ENCODE measurements at places on chromosomes 5 and 9. TPM values are rescaled to one million over a fixed set of nuclear protein-coding genes. Genes with fewer than 3 reads are reported as not detected.

GRCh38 chr5:116271446-116272025 is 186.7 kb downstream of the COMMD10 start:
- peak; percentile 82 for DNase-seq

DNA sequence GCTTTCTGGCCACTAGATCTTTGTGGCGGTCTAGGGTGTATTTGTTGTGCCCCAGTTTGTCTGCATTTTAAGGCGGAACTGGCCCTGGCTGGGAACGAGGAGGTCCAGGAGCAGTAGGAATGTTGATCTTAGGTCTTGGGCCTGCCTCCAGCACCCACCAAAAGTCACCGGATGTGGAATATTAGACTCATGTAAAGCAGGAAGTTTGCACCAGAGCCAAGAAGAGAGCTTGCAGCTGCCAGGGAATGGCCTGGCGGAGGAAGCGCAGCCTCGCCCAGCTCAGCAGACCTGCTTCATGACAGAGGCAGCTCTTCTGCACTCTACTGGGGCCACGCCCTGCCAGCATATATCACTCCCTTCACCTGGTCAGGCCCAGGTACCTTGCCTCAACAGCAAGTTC is 3.3 kb downstream of the GPX3 start:
- no peak for DNase-seq

Gene NXNL2
- 3.2 TPM for total RNA-seq

GRCh38 chr9:38233343-38233742 is 159.2 kb upstream of the ALDH1B1 start:
- no peak for DNase-seq

DNA sequence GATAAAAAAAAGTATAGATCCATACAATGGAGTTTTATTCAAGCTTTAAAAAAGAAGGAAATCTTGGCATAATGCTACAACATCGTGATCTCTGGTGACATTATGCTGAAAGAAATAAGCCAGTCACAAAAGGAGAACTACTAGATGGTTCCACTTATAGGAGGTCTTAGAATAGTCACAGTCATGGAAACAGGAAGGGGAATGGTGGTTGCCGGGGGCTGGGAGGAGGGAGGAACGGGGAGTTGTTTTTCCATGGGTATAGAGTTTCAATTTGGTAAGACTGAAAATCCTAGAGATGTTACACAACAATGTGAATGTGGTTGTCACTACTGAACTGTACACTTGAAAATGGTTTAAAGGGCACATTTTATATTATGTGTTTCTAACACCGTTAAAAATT is 94.5 kb downstream of the CFAP90 start:
- no peak for DNase-seq

- DNase-seq = no peak
Observed at GRCh38 chr9:136543830-136544547, 1.9 kb downstream of the NOTCH1 start.

GRCh38 chr9:4366591-4367330 is 66.9 kb upstream of the GLIS3 start:
- DNase-seq = peak; percentile 54

GRCh38 chr9:86660146-86660943 is 287.0 kb downstream of the GAS1 start:
- peak; percentile 94 for DNase-seq

GRCh38 chr5:17477043-17477442 is 21.0 kb upstream of the TAF11L2 start:
- DNase-seq = no peak

Gene SLC12A2
- 30.3 TPM for total RNA-seq

DNA sequence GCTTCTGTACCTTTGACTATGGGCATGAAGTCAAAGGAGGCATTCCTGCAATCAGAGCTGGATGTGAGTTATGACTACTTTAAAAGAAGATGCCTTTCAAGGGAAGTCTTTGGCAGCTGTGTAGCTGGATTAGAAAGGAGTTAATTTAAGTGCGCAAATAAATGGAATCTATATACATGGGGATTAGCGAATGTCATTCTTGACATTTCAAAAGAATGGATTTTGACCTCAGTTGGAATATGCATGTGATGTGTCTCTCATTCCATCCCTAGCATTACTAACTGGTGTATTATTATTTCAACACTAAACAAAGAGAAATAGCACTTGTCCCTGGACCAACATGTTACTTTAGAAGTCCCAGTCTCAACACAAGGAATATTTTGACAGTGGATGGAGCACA is 359.6 kb upstream of the SLC24A2 start:
- no peak for DNase-seq

DNA sequence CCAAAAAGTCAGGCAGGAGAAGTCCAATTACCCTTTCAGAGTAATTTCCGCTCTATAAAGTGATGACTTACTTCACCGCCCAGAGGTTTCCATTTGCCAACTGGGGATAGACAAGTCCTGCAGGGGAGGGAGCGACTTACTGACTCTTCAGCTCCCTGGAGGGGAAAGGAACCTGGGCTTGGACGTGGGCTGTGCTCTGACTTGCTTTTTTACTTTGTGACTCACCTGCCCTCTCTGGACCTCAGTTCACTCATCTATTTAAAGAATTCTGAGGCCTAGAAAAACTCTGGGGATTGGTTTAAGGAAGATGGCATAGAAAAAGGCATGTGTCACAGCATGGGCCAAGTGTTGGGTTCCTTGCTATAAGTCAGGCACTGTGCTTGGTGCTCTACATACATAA is 180.4 kb upstream of the TRIM32 start:
- DNase-seq = peak; percentile 32

DNA sequence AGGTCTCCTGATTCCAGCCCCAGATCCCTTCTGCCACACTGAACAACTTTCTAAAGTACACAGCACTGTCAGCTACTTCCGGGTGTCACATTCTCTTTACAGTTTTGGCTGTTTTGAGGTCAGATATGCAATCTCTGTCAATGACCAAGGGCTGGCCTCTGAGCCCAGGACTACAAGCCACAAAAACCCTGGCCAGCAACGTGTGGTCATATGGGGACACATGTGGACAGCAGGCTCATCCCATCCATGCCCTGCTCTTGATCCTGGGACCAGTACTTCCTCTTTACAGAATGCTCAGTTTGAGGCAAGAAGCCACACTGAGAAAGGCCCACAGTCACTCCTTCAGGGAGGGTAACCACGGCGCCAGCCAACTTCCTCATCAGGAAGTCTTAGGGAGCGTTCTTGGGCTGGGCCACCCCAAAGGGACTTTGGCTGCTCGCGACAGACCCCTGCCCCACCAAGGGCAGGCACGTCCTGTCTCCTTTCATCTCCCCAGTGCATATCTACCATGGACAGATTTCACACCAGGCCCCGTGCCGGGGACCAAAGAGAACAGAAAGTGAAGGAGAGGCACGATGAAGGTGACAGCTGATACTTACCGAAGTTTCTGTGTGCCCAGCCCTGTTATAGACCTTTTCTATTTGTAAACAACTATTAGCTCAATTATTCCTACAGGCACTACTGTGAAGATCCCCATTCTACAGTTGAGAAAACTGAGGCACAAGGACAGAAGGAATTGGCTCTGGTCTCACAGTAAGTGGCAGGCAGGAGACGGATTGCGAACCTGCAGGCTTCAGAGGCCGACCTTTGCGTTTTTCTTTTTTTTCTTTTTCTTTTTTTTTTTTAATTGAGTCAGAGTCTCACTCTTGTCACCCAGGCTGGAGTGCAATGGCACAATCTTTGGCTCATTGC is 37.3 kb downstream of the STK10 start:
- peak; percentile 24 for DNase-seq

DNA sequence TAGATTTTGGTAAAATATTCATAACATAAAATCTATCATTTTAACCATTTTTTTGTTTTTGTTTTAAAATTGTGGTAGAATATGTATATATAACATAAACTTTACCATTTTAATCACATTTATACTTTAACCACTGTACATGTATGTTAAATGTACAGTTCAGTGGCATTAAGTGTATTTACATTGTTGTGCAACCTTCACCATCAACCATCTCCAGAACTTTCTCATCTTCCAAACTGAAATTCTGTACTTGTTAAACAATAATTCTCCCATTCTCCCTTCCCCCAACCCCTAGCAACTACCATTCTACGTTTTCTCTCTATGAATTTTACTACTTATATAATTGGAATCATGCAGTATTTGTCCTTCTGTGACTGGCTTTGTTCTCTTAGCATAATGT is 11.6 kb downstream of the ANKHD1 start:
- no peak for DNase-seq

- no peak for DNase-seq
Observed at GRCh38 chr9:74728176-74728575, 159.5 kb downstream of the TRPM6 start.

DNA sequence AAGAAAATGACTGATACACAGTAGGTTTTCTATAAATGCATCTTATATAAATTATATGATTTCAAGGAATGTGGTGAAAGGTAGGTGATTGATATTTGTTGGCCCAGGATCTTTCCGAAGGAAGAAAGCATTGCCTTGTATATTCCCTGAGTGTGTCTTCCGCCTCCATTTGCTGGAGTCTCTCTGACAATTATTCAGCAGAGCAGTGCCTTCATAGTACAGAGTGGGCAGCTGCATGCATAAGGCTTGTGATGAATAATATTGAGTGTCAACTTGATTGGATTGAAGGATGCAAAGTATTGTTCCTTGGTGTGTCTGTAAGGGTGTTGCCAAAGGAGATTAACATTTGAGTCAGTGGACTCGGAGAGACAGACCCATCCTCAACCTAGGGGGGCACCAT is 58.5 kb downstream of the CETN3 start:
- no peak for DNase-seq

DNA sequence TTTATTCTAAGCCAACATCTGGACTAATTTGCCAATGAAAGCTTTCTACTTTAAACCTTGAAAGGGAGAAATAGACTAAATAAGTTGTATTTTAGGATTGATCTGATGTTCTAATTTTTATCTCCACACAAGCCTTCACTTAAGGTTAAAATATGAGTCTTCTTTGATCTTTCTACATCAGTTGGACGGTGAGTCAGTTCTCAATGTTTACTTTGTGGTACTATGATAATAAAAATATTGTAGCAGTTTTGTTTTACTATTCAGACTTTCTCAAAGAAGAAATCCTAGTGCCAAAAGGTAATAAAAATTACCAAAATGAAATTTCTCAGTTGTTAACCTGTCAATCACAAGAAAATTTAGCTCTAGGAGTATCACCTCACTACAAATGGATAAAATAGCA is 203.5 kb upstream of the RGMB start:
- peak; percentile 82 for DNase-seq

- no peak for DNase-seq
Observed at GRCh38 chr9:133490201-133490681, 11.3 kb upstream of the SLC2A6 start.

Gene ADRA1B
- total RNA-seq = 0.56 TPM

Gene HBEGF
- 18.8 TPM for total RNA-seq

DNA sequence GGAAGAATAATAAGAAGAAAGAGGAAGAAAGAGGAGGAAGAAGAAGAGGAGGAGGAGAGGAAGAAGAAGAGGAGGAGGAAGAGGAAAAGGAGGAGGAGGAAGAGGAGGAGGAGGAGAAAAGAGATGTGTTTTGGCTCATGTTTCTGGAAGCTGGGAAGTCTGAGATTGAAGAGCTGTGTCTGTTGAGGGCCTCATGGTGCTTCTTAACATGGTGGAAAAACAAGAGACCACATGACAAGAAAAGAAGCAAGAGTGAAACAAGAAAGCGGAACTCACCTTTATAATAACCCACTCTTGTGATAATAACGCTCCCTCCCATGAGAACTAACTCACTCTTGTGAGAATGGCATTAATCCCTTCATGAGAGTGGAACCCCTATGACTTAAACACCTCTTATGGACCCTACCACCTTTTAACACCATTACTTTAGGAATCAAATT is 36.1 kb upstream of the RANBP6 start:
- DNase-seq = no peak

GRCh38 chr5:69103521-69103920 is 9.7 kb downstream of the SLC30A5 start:
- no peak for DNase-seq
